ENCODE measurements at places on chromosomes 6 and 20. TPM values are rescaled to one million over a fixed set of nuclear protein-coding genes. Genes with fewer than 3 reads are reported as not detected.

The STMND1 gene
- total RNA-seq: not detected

The TFAP2C gene
- total RNA-seq: 0.08 TPM

The FRMD1 gene
- total RNA-seq: not detected

The SMIM8 gene
- total RNA-seq: 5.4 TPM

The EIF6 gene
- total RNA-seq: 120 TPM

The MATN4 gene
- total RNA-seq: not detected

The WFDC10B gene
- total RNA-seq: not detected

The DYNLT1 gene
- total RNA-seq: 138 TPM

The C20orf144 gene
- total RNA-seq: 0.18 TPM

The TREM2 gene
- not detected for total RNA-seq

The SAMD3 gene
- 9.1 TPM for total RNA-seq

The LST1 gene
- not detected for total RNA-seq

The ENPP5 gene
- total RNA-seq: 5.3 TPM

The SLC44A4 gene
- total RNA-seq: 0.27 TPM

The PHACTR3 gene
- total RNA-seq: not detected

The PMEPA1 gene
- 1.4 TPM for total RNA-seq

The LINC00237 gene
- not detected for total RNA-seq

The MMP24 gene
- total RNA-seq: 0.16 TPM

The BCAS4 gene
- 2.7 TPM for total RNA-seq

The NOX3 gene
- total RNA-seq: not detected

The AKAP12 gene
- 196 TPM for total RNA-seq

The MARCKS gene
- total RNA-seq: 122 TPM

The NDUFAF5 gene
- total RNA-seq: 15.8 TPM

The OLIG3 gene
- total RNA-seq: 0.74 TPM

The CCN6 gene
- total RNA-seq: not detected

The RGL2 gene
- 27.9 TPM for total RNA-seq

The MRAP2 gene
- 0.33 TPM for total RNA-seq

The BRPF3 gene
- total RNA-seq: 19.1 TPM

The HLA-DRA gene
- 0.45 TPM for total RNA-seq

The SYNDIG1 gene
- 1.6 TPM for total RNA-seq

The OR12D3 gene
- total RNA-seq: not detected

The IL17A gene
- total RNA-seq: not detected

The OR2B6 gene
- total RNA-seq: not detected

The HDGFL1 gene
- not detected for total RNA-seq

The CUTA gene
- 522 TPM for total RNA-seq

The OPRL1 gene
- 0.63 TPM for total RNA-seq

The CST7 gene
- total RNA-seq: not detected

The NR2E1 gene
- total RNA-seq: not detected

The BIRC7 gene
- total RNA-seq: 0.25 TPM

The SLC35D3 gene
- total RNA-seq: not detected

The SLCO4A1 gene
- total RNA-seq: 0.72 TPM

The FAM184A gene
- 0.74 TPM for total RNA-seq

The VSX1 gene
- not detected for total RNA-seq

The ASXL1 gene
- total RNA-seq: 85.9 TPM

The CDSN gene
- not detected for total RNA-seq

The CCR6 gene
- total RNA-seq: not detected

Measured in fibroblast of the aortic adventitia (primary cell).